ENCODE measurements at places on chromosomes 3 and 15. TPM values are rescaled to one million over a fixed set of nuclear protein-coding genes. Genes with fewer than 3 reads are reported as not detected.

DNA sequence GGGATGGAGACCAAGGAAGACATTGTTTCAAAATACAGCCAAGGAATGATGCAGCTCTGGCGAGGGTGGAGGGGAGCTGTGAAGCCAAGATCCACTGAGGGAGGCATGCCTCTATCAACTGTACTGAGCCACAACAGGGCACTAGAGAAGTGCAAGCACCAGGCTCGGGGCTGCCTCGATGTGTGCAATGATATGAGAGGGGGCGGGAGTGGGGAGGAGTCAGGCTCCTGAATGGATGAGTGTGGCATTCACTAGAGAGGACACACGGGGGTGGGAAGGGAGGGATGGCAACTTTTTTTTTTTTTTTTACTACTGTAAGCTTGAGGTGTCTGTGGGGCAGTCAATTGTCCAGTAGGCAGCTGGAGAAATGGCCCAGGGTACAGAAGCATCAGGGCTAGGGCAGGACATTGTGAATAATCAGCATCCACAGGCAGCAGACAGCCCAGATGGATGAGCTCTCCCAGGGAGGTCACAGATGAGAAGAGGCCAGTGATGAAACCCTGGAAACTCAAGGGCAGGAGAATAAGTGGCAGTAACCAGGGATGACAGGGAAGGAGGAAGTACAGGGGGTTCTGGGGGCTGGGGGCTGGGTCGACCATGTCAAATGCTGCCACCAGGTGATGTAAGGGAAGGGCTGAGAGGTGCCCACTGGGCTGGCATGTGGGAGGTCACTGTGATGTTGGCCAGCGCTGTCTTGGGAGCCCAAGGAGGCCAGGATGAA is 5.9 kb downstream of the STOML1 start:
- no peak for DNase-seq

- peak; percentile 51 for DNase-seq
Observed at GRCh38 chr15:25862472-25863110, 536 bp downstream of the ATP10A start.

- no peak for DNase-seq
Observed at GRCh38 chr3:188734395-188734794, 437.4 kb upstream of the TPRG1 start.

DNA sequence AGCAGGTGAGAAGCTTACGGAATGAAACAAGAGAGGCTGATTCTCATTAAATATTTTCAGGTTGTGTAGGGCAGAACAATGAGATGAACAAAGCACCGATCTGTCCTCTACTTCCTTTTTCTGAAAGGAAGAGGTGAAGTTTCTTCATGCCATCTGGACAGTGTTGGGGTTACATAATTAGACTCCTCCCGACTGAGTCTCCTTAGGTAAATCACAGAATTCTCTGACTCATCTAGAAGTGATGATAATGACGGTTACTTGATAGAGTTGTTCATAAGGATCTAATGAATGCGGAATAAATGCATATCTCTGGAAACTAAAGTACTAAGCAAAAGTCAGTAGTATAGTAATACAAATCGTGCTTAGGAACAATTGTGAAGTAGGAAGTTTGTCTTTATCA is 21.2 kb downstream of the CRTC3 start:
- DNase-seq, result no peak

DNA sequence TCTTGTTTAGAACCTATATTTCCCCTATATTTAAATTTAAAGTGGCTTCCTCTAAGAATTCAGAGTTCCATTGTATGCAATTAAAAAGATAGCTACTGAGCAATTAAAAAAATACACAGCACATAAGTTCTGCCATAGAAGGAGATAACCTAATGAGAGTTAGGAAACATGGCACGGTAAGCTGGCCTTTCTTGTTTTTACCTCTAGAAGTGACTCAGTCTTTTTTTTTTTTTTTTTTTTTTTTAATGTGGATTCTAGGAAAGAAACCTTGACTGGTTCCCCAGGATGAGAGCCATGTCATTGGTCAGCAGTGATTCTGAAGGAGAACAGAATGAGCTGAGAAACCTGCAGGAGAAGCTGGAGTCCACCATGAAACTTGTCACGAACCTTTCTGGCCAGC is 142.7 kb upstream of the BHLHE40 start:
- DNase-seq, result no peak

DNA sequence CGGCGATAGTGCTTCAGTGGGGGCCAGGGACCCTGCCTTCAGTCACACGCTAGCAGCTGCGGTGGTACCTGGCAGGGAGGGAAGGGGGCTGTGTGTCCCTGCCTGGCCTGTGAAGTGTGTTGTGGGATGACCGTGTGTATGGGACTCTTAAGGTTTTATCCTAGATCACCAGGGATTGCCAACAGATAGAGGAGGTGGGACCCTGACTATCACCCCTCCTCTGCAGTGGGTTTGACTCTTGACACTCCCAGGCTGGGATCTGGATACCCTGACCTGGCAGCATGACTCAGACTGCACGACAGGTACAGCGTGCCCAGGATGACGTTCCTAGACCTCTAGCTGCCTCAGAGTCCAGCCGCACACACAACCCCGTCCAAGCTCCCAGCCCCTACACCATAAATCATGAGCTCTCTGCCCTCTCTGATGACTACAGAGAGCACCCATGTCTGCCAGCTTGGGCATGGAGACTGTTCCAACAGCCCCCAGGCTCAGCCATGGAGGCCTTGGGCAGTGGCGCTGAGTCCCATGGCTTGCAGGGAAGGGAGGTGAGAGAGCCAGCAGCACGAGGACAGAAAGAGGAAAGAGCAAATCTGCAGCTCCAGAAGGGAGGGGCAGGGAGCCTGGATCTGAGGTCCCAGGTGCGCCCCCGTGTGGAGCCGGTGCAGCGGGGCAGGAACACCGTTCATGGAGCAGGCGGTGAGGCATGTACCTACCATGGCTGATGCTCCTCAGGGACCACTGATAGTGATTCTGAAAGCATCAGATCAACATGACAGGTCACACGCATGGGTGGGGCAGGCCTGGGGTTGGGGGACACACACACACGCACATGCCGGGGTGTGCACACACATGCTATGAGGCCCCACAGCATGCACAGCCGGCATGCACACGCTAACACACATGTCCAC is 71.0 kb downstream of the ADAMTS7 start:
- DNase-seq, result peak; percentile 85

The IMPG2 gene
- total RNA-seq, result 0.22 TPM

Data from mucosa of descending colon (tissue), 3 donors.